HFFc6 (cell line): ENCODE measurements at places on chromosomes 13 and 19. TPM values are rescaled to one million over a fixed set of nuclear protein-coding genes. Genes with fewer than 3 reads are reported as not detected.

The SIGLEC11 gene
- not detected in 3 replicates for total RNA-seq

The CYP2S1 gene
- total RNA-seq = 0.82 to 1.9 TPM (median 1.3 TPM) in 3 replicates

The ZNF285 gene
- 1.5 to 2.2 TPM (median 1.9 TPM) in 3 replicates for total RNA-seq

The ZNF433 gene
- 3.1 to 3.7 TPM (median 3.7 TPM) in 3 replicates for total RNA-seq

The TYROBP gene
- total RNA-seq = not detected in 3 replicates
